ENCODE measurements at places on chromosomes 12 and 14.

- no peak for DNase-seq
Measured at GRCh38 chr12:113082486-113083148, 26.1 kb downstream of the DTX1 start.

DNA sequence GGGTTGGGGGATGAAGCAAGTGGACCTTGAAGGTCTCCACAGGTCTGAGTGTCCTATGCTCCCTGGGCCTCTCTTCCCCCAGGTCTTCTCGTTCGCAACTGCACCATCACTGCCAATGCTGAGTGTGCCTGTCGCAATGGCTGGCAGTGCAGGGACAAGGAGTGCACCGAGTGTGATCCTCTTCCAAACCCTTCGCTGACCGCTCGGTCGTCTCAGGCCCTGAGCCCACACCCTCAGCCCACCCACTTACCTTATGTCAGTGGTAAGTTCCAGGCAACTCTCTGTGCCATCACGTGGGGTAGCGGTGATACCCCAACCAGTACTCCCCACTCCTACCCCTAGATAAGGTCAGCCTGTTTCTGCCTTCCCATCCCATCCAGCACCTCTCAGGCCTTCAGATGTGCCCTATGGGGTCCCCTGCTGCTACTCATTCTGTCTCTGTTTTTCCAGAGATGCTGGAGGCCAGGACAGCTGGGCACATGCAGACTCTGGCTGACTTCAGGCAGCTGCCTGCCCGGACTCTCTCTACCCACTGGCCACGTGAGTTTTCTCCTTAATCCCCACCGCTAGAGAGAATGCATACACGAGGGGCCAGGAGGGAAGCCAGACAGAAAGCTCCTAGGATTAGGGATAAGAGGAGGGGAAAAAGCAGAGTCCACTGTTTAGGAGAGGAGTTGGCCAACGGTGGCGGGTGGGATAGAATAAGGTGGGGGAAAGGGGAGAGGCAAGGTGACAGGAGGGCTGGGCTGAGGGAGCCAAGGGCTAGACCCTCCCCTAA lies 1.6 kb upstream of the TAPBPL start:
- DNase-seq, result no peak

- DNase-seq, result no peak
Measured at GRCh38 chr14:40494483-40494882, 1062.2 kb upstream of the FBXO33 start.

- no peak for DNase-seq
Measured at GRCh38 chr12:123696207-123696606, 15.9 kb upstream of the ATP6V0A2 start.

DNA sequence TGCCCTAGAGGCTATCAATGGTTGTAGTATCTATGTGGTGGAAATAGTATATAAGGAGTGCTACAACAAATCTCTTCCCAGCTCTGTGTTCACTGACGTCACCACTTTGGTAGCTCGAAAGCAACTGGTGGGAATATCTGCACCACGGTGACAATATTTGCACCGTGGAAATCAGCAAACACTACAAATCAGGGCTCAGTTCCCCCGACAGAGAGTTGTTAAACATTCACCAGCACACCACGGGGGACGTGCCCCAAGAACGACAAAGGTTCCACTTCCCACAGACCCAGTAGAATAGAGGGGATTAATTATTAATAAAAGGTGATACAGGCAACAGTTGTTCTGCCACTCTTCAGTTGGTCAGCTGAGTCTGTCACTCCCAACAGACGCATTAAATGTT lies 98.4 kb downstream of the CCDC60 start:
- DNase-seq, result no peak

- DNase-seq, result no peak
Measured at GRCh38 chr12:95286713-95287112, 69.1 kb downstream of the VEZT start.

DNA sequence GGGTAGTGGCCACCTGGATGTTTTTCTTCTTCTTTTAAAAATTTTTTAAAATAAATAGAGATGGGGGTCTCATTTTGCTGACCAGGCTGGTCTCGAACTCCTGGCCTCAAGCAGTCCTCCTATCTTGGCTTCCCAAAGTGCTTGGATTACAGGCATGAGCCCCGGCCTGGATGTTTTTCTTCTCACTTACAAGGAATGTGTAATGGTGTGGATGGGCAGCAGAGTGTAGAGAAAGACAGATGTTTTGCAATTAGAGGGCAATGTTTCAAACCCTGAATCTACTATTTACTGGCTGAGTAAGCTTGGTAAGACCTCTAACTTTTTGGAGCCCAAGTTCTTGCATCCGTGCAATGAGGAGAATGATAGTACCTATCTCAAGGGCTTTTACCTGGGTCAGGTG lies 48.1 kb downstream of the ADCK1 start:
- no peak for DNase-seq

DNA sequence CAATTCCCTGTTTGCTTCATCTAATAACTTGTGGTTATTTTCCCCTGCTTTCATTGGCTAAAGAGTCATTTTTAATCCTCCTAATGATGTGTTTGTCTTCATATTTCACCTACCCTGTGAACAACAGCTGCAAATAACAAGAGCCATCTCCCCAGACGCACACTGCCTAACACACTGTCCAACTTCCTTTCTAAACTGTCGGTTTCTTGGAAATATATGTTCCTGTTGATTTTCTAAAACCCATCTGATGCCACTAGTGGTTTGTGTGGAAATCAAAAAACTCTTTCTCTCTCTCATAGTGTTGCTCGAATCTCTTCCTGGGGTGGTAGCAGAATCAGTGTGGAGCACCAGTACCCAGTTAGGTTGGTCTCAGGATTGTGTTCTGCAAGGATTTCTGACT lies 226.9 kb downstream of the EPS8 start:
- no peak for DNase-seq

DNA sequence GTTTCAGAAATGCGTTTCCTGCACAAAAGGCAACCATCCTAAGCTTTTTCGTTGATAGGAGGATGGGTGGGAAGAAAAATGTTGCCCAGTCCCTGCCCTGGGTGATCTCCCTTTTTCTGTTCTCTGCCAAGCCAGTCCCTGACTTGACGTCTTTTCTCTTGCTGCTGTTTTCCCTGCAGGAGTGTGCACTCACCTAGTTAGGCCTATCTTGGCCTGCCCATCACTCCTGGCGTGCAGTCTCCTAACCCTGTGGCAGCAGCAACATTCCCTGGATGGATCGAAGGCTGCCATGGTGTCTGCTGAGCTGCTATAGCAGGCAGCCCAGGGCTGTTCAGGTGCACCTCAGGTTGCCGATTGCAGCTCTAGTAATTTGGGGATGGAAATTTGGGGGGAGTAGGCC lies 1.2 kb downstream of the UNC119B start:
- DNase-seq, result no peak

DNA sequence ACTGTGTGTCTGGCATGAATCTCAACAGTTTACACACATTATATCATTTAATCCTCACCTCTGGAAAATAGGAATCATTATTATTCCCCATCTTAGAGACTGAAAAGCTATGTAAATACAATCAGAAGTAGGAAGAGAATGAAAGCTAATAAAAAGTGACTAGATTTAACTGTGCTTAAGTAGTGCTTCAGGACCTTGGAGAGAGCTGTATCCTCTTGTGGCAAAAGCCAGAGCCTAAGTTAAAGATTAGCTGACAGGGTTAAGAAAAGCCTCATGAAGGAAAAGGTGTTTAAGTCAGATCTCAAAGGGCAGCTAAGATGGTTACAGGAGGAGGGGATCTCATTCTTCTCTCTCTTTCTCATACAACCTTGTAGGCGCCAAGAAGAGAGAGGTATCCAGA lies 65.3 kb upstream of the TMEM233 start:
- peak; percentile 9 for DNase-seq

DNA sequence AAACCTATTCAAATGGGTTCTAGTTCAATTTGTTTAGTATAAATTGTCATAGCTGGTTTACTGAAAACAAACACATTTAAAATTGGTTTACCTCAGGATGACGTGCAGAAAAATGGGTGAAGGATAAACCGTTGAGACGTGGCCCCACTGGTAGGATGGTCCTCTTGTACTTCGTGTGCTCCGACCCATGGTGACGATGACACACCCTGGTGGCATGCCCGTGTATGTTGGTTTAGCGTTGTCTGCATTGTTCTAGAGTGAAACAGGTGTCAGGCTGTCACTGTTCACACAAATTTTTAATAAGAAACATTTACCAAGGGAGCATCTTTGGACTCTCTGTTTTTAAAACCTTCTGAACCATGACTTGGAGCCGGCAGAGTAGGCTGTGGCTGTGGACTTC lies 8.3 kb downstream of the CALM1 start:
- DNase-seq, result no peak

DNA sequence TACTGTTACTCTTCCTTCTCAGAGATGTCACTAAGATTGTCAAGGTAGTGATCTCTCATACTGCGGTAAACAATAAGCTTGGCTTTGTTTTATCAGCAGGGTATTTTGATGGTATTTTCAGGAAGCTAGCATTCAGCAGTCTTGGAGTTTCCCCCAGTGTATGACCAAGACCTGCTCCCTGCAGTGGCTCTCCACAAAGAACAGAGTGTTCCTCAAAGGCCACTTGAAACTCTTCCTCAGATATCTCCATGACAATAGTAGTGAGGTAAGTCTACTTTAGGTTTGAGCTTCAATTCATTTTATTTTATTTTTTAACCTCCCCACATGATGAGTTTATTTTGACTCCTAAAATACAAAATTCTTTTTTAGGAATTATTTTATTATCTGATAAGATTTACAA lies 74.0 kb upstream of the G2E3 start:
- no peak for DNase-seq

- DNase-seq, result no peak
Measured at GRCh38 chr12:6295094-6295811, 15.2 kb upstream of the PLEKHG6 start.

DNA sequence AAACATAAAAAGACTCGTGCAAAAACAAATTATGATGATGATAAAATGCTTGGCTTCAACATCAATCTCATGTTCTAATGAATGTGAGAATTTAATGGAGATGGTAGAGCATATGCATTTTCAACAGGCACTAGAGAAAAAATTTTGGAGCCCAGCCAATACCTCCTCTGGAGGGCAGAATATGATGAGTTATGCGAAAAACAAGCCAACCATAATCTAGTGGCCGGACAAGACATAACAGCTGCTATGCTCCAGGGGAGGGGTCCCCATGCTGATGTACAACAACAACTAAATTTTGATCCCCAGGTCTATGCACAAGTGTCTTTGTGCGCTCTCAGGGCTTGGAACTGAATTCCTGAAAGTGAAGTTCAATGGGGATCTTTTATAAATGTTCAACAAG lies 1197.5 kb downstream of the LRFN5 start:
- no peak for DNase-seq

- no peak for DNase-seq
Measured at GRCh38 chr12:9066755-9067423, 48.8 kb downstream of the A2M start.

- DNase-seq, result no peak
Measured at GRCh38 chr14:31510222-31510621, 22.4 kb upstream of the GPR33 start.

DNA sequence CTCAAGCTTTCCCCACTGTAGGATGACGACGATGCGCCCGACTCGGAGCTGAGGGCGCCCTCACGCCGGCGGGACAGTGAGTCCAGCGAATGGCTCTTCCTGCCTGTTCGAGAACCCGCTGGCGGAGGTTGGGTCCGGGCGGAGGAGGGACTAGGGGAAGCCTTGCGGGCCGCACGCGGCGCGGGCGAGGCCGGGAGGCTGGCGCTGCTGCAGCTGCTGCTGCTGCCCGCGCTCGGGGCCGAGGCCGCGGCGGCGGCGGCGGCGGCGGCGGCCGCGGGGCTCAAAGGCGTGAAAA lies 1.9 kb downstream of the CCDC177 start:
- DNase-seq, result no peak

DNA sequence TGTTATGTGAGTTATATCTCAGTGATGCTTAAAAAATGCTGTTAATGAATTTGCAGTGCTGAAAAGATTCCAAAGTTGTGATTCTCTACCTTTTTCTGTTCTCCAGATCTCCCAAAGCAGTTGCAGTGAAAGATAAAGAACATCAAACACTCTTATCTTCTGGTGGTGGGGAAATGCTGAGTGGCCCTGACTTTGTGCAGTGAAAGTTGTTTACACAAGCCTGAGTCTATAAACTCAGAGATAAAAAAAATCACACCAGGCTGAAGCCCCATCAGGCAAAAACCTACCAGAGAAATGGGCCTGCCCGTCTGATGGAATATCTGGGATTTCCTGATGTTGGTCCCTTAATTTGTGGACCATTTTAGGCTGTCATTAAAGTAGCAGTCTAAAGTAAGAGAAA lies 46.1 kb downstream of the RASSF3 start:
- no peak for DNase-seq
